Suprapubic skin (tissue), 4 donors: ENCODE measurements at places on chromosomes 3 and 15.

DNA sequence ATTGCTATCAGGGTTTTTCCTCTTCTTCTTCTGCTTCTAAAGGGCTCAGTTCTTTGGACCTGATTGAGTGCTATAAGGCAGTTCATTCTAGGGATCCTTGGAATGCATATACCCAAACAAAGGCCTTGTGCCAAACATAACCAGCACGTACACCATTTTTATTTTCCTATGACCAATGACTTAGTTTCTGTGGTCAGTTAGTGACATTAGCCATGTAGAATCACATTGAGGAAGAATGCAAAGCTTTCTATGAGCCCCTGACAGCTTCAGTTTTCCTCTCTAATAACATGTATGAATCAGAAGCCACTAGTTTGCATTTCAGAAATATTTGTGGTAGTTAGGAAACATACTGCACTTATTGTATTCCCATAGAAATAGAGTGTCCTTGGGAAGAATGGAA is 240.0 kb downstream of the THRB start:
- no peak for DNase-seq

GRCh38 chr15:35247150-35247549 is 162.1 kb upstream of the NANOGP8 start:
- no peak for DNase-seq

DNA sequence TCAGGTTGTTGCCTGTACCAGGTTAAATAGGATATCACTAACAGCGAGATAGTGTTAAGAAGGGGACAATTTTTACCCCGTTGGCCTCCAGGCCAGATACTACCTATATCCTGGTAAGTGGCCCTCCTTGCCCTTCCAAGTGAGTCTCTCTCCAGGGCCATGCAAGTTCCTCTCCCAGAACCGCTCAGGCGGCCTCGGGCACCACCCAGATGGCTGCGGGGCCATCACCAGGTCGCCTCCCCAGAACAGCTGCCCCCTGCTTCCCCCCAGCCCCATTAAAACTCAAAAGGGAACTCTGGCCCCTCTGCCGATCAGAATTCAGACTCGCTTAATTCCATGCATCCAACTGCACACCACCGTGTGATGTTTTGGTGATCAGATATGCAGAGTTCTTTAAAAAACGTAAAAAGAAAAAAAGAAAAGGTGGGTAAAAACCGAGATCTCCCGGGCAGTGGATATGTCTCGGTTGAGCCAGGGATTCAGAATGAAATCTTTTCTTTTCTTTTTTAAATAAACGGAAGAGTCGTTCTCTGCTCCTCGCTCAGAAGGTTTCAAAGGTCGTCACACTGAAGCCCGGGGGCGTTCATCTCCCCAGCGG is 1.9 kb upstream of the TRIM71 start:
- no peak for DNase-seq

DNA sequence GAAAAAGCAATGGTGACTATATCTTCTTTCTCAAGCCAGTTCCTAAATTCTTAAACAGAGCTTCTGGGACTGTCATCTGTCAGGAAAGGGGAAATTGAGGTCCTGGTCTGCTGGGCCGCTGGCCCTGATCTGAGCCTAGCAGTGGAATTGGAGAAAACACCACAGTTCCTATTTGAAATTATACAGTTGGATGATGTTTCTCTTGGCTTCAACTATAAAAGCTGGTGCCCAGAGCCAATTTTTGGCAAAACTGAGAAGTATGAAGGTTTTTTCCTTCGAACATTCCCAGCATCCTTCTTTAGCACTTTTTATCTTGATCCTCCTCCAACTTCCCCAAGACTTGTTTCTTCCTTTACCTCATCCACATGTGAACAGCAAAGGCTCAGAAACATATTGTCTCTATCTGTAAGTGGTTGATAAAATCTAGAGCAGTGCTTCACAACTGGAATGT is 83.9 kb downstream of the CD47 start:
- DNase-seq, result no peak

DNA sequence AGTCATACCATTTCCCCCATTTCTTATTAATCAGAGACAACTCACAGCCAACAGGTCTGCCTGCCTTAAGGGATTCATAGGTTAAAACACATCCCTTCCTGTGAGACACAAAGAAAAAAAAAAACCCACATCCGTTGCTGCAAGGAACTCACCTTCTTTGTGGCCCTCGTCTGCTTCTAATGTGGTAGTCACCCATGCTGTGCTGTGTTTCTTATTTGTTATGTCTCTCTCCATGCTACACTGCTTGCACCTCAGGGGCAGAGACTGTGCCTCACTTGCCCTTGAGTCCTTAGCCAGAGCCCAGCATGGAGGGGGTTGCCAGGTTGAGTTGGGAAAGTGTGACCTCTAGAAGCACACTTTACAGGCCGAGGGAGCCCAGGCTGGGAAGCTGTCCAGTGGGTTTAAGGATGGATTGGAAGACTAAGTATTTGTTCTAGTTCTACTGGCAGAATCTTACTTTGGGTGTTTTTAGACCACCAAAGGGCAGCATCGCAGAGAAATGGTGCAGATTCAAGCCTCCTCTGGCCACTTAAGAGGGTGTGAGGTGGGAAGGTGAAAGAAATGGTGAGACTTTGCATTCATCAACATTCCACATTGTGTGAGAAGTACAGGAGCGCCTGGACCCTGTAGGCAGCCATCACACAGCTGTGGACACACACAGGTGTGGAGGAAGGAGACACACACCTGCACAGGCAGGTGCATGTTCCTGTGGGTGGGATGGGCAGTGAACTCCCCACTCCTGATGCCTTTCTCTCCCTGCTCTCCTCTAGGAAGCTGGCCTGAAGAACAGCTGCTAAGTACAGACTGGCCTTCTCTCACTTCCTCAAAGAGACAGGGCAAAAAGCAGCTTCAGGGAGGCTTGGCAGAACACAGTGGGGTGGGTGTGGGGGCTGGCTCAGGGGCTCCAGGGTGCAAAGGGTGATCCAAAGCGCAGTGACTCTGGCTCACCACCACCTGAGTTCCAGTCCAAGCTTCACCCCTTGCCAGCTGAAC is 48.8 kb downstream of the GLB1 start:
- no peak for DNase-seq

DNA sequence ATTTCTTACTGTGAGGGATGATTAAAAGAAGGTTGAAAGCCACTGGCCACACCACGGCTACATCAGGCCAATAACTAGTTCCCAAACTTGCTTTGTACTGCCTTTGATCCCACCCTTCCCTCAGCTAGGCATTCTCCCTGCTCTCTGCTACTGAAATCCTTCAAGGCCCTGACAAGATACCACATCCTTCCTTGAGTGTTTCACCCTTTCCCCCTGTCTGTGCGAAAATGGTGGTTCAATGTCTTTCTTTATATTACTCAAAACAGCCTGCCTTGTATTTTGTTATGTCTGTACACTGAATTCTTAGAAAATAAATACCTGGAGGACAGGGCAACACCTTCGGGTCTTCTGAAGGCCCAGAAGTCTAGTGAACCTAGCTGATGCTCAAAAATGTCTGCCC is 932 bp upstream of the VPS8 start:
- no peak for DNase-seq

DNA sequence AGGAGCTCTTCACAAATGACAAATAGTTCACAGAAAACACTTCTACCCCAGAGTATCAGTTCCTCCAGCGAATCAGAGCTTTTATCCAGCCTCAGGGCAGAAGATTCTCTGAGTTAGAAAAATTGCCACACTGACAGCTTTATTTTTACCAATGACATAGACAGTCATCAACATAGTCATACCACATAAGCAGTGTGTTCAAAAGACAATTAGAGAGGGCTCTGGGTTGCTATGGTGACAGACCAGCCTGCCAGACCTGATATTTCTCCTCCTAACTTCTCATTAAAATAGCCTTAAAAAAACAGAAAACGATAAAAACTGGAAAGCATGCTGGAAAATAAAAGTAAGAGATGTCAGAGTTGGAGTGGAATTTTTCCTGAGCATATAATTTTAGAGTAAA is 45.9 kb upstream of the COL6A5 start:
- no peak for DNase-seq

DNA sequence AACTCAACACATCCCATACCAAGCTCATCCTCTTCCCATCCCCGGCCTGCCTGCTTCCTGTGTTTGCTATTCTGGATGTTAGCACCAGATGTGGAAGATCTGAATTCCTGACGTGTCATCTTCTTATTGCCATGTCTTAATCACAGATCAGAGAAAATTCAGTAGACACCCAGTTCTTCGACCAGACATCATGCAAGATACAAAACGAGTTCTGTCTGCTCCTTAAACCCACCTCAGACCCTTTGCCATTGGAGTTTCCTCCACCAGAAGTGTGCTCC is 52.0 kb downstream of the FGD5 start:
- DNase-seq, result peak; percentile 45

- DNase-seq, result no peak
These were observed 43.6 kb downstream of the CACNA2D2 start for GRCh38 chr3:50459785-50460184.

- peak; percentile 77 for DNase-seq
These were observed 162.9 kb downstream of the CHSY1 start for GRCh38 chr15:101088788-101089578.

DNA sequence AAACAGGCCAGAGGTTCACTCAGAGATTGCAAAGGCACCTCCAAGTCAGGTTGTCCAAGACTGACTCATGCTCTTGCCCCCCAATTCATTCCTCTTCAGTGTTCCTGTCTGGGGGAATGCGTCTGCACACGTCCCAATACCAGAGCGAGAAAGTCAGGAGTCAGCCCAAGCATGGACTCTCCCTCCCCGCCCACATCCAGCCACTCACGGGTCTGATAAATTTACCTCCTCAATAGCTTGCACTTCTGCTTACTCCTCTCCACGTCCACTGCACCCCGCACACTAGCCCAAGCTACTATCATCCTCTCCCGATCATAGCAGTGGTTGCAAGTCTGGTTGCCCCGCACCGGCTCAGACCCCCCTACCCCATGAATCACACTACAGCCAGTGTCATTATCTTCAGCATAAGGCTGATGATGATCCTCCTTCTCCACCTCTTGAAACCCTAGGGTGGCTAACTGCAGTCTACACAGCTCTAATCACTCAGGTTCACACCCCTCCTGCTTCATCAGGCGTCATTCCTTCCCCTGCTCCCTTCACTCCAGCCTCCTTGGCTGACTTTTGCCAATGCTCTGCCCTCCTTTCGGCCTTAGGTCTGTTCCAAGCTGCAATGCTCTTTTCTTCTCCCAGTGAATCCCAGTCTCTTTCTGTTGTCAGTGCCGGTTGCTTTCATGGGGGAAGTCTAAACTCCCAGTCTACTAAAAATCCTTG is 27.6 kb upstream of the MYO1E start:
- DNase-seq, result no peak

DNA sequence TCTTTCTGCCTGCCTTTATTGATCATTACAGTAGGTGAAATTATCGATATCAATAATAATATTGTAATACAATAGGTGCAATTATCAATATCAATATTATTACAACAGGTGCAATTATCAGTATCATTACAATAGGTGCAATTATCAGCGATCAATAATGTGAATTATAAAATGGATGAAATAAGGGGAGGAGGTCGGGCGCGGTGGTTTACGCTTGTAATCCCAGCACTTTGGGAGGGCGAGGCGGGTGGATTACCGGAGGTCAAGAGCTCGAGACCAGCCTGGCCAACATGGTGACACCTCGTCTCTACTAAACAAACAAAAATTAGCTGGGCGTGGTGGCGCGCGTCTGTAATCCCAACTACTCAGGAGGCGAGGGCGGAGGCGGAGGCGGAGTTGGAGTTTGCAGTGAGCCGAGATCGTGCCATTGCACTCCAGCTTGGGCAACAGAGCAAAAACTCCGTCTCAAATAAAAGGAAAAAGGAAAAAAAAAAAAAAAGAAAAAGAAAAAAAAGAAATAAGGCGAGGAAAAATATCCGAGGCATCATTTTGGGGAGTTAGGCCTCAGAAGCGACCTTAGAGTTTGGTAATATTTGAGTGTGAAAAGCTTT is 611 bp upstream of the BNIP2 start:
- peak; percentile 97 for DNase-seq

GRCh38 chr3:5160940-5161858 is 26.3 kb upstream of the EDEM1 start:
- no peak for DNase-seq

GRCh38 chr15:51004103-51004551 is 90.6 kb downstream of the TNFAIP8L3 start:
- no peak for DNase-seq

DNA sequence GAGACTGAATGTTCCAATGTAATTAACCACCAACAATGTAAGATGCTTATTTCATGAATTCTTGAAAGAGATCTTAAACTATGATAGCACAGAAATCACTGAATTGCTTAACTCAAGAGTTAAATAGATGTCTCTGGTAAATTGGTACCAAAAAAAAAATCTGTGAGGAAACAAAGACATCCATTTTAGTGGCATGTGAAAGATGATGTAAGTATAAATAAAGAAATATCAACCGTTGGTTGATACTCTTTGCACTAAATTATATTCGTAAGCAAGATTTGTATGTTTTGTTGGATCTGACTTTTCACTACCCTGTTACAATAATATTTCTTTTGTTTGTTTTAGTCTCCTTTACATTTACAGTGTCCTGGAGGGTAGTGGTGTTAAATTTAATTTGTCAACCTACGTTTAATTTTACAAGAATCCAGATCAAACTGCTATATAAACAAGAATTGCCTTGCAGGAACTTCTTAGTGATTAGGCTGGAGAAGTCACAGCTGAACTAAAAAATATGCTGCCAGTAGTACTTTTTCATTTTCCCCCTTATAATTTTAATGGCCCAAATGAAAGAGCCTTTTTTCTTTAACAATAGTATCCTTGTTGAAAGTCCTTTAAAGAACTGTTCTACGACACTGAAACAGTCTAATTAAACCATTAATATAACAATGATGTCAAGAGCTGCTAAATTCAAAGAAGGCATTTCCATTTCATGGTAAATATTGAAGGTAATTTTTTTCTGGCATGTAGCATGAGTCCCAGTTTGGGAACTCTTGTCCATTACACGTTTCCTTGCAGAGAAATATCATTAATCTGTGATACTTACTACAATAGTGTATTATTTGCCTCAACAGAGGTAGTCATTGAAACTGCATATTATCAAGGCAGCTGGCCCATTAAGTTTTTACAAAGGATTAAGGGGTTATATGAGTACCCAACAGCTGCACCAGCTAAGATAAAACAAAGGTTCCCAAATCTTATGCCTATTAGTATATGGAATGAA is 109.6 kb upstream of the PHLDB2 start:
- no peak for DNase-seq

DNA sequence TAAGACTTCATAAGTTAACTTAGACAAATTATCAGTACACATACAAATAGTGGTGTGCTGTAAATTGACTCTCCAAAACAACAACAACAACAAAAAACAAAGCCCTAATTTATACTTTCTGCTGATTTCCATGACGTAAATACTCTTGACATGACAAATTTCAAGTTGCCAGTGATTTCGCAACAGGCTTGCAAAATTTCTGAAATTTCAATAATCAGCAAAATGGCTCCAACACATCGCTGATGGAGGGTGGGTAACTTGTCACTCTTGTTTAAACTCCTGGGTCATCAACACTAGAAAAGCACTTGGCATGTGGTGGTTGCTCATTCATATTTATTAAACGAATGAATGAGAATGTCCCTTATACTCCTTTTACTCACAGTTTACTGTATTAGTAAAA is 205.2 kb upstream of the SATB1 start:
- DNase-seq, result no peak

DNA sequence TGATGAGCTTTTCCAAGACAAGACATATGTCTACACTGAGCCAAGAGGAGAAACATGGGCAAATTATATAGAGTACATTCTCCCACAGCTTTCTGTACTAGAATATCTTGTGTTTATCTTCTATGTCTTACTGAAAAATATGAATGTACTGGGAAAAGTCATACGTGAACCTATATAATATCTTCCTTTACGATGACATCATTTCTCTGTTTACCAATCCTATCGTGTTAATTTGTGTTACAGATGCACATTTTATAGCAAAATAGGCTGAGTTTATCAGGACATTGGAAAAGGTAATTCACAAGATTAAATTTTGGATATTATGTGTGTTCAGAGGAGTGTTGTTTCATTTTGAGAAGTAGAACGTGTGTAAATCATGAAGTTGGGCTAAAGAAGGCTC is 452.5 kb upstream of the THRB start:
- DNase-seq, result no peak
